ENCODE measurements at places on chromosomes 6 and 20.

- DNase-seq = no peak
Observed at GRCh38 chr6:106397431-106397830, 36.9 kb downstream of the CRYBG1 start.

DNA sequence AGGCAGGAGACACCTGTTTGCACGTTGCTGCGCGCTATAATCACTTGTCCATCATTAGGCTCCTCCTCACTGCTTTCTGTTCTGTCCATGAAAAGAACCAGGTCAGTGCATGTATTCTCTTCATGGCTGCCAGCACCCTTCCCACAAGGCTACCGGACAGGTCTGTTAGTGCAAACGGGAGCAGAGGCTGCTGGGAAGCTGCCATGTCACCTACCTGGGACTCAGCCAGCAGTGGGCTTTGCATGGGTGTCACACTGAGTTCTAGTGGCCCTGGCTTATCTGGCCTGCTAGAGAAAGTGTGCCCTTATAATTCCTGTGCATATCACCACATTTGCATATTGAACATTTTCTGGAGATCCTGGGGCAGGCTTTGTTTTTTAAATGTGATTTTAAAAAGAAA lies 24.8 kb downstream of the LYRM2 start:
- DNase-seq = no peak

DNA sequence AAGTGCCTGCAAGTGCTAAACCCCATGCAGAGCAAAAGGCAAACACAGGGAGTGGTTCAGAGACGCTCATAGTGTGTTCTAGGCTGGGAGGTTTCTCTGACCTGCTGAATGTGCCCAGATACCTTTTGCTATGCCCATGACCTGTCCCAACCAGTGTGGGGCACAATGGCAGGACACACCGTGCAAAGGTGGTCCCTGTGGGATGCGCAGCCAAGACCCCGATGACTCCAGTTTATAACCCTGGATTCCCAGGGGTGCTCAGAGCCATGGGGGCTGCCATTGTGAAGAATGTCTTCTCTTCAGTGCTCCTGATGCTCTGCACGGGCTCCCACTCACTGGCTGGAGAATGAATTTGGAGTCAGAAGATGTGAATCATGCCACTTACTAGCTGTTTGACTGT lies 2.2 kb upstream of the NINL start:
- DNase-seq = no peak

- DNase-seq = no peak
Observed at GRCh38 chr6:6700407-6701270, 112.1 kb downstream of the LY86 start.

DNA sequence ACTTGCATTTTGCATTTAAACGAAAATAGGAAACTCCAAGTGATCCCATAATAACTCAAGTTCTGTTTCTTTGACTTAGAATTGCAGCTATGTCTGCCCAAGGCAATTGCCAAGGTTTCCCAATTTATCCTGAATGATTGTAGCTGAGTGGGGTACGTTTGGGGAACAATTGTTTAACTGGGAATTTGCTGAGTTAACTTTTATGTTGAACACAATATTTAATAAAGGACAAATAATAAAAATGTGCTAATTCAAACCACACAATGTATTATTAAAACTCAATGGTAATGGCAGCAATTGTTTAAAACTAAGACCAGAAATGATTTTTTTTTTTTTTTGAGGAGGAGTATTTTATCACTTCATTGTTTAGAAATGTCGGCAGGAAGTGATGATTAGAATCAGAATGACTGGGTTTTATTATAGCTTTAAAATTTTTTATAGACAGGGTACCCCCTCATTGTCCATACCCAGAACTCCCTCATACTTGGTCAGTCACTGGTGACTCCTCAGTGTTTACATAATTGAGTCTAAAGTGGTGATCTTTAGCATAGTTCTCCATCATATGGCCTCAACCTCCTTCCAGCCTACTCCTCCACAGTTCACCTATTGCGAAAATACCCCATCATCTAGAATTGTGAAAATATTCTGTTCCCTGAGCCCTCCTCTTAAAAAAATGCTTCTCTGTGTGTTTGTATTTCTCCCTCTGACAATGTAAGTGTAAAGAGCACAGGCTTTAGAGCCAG lies 389.2 kb upstream of the CITED2 start:
- peak; percentile 30 for DNase-seq

DNA sequence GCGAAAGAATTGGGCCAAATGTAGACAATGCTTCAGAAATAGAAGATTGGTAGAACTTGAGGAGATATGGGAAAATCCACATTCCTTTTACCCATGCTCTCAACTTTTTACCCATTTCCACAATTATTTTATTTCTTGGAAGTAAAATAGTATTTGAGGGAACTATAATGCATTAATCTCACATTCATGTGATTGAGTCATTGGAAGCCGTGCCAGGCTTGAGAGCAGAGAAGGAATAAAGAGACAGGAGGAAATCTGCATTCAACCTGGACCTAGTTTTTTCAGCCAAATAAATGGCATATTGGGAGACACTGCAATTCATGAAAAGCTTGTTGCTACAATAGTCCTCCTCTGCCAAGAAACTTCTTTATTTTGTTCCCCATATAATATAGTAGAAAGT lies 2.8 kb upstream of the NUP153 start:
- no peak for DNase-seq

- no peak for DNase-seq
Observed at GRCh38 chr20:48801197-48801596, 26.6 kb downstream of the PREX1 start.

GRCh38 chr20:313948-314347 lies 11.4 kb upstream of the SOX12 start:
- DNase-seq = no peak

GRCh38 chr6:3345836-3346235 lies 87.1 kb downstream of the PSMG4 start:
- DNase-seq = no peak

- peak; percentile 89 for DNase-seq
Observed at GRCh38 chr6:14108571-14109410, 8.8 kb upstream of the CD83 start.

- DNase-seq = no peak
Observed at GRCh38 chr6:25014791-25015560, 79.2 kb upstream of the RIPOR2 start.

DNA sequence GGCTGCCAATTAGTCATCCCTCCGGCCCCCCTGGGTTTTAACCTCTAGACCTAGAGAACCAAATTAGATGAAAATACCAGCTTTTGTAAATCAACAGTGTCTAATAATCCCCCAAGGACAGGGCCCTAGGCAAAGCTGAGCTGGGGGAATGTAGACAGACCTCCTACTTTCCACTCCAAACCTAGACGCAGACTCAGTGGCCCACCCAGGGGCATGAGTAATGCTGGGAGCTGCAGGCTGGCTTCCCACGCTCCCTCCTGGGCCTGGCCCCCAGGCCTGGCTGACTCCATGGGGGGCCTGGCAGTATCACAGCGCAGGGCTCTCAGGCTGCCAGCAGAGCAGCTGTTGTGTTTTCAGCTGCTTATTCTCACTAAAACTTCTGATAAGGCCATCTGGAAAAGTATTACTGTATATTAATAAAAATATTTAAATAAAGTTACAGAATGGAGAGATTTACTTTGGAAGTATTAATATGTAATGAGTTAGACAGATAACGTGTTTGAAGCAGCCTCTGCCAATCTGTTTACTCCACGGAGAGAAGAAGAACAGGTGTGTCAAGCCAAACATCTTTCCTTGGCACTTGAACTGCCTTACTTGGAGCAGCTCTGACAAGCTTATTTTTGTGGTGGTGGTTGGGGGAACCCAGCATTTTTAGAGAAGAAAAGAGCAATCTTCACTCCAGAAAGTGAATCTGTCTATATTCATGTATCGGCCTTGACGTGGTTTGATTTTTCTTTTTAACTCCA lies 144.0 kb upstream of the AGPAT4 start:
- DNase-seq = no peak

GRCh38 chr20:36887752-36888090 lies 11.8 kb downstream of the TLDC2 start:
- DNase-seq = no peak

GRCh38 chr6:136618086-136618485 lies 67.9 kb upstream of the MAP7 start:
- peak; percentile 77 for DNase-seq

Measured in hematopoietic multipotent progenitor cell treated with erythropoietin and hydrocortisone succinate and interleukin-3 and kit ligand, for 6 days (in vitro differentiated cells).